RPMI7951 (cell line): ENCODE measurements at places on chromosomes 7 and 10. TPM values are rescaled to one million over a fixed set of nuclear protein-coding genes. Genes with fewer than 3 reads are reported as not detected.

Gene NEUROG3
- total RNA-seq: not detected in 2 replicates

Gene NXPH1
- not detected in 2 replicates for total RNA-seq

DNA sequence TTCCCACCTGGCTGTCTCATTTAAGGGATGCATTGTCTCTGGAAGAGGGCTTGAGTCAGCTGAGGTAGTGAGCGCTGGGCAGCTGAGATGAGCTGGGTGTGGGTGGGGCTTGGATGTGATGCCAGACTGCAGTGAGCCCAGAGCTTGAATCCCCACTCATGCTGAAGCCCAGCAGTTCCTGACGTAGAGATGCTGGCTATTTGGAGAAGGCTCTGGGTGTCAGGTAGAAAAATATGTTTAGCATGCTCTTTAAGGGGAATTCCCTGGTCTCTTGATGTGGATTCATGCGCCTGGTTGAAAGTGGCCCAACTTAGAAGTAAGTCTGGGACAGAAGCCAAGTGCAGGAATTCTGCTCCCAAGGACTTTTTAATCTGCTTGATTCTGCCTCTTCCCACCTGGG lies 241.5 kb upstream of the IGFBP3 start:
- DNase-seq: peak; percentile 67

- DNase-seq: no peak
Measured at GRCh38 chr7:142440906-142441411, 183.1 kb upstream of the PRSS58 start.

- DNase-seq: no peak
Measured at GRCh38 chr10:86733260-86733671, 23.2 kb upstream of the BMPR1A start.

- no peak for DNase-seq
Measured at GRCh38 chr10:120744040-120744439, 107.1 kb upstream of the WDR11 start.

DNA sequence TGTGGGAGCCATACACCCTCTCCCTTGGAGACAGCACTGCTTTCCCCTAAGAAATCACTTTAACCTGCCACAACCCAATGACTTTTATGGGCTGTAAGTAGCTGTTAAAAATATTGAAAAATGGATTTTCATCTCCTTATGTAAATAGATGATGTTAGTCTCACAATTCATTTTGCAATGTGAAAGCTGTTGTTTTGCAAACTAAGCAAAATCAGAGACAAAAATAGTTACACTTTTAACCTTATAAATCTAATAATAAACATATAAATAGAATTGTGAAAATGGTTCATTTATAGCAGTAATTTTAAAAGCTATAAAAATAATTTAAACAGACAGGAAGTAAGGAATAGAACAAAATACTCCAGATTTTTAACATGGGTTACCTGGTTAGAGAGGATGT lies 268.8 kb upstream of the MAGI2 start:
- no peak for DNase-seq

DNA sequence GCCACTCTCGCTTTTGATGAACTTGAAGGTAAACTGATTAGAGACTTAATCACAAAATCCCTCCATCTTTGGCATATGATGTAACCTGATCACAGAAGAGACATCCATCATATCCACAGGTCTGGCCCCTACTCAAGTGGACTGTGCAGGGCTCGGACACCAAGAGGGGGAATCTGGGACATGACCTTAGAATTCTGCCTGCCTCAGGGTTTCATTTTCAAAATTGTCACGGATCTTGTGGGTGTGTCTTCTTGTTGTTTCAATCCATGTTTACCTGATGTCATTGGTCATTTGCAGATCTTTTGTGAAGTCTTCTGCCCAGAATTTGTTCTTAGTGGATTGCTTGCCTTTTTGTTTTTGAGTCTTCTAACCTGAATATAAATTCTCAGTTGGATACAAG lies 5.9 kb upstream of the ARMS2 start:
- DNase-seq: no peak

DNA sequence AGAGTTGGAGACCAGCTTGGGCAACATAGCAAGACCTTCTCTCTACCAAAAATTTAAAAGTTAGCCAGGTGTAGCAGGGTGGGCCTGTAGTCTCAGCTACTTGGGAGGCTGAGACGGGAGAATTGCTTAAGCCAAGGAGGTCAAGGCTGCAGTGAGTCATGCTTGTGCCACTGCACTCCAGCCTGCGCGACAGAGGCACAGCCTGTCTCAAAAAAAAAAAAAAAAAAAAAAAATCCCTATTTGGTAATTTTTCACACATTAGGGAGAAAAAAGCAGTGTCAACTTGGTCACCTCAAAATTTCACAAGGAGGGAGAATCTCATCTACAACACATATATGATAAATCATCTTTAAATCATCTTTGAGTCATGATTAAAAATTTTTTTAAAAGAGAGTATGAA lies 6.4 kb upstream of the ZNF398 start:
- DNase-seq: peak; percentile 7

DNA sequence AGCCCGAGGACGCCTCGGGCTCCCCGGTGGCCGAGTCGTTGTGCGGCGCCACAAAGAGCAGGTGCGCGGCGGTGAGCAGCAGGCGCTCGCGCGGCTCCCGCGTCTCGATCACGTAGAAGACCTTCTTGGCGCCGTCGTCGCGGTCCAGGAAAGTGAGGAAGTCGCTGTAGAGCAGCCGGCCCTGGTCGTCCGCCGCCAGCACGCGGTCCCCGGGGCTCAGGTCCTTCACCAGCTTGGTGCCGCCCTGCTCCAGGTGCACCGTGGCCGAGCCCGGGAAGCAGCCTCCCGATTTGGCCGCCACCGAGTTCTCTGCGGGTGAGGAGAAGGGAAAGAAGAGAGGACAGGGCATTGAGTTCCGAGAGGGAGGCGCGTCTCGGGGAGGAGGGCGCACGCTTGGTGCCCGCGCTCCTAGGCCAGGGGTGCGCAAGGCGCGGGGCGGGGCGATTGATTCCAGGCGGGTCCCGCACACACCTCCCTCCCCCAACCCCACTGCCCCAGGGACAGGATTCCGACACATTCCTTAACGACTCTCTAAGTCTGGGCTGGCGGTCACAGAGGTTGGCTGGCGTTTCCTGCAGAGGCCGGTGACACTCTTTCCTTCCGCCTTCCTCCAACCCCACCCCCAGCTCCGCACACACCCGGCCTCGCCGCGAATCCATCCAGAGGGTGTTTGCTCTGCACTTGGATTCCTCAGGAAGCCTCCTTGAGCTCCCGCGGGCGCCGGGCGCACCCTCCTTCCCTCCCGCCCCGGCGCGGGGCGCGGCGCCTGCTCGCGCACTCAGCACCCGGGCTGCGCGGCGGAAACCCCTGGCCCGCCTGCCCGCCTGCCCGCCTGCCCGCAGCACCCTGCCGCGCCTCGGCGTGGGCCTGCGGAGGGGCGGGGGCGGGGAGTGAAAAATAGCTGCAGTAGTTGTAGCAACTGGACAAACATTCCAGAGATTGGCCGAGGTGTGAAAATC lies 8.6 kb downstream of the SHH start:
- no peak for DNase-seq

GRCh38 chr7:105596866-105597265 lies 15.6 kb upstream of the EFCAB10 start:
- DNase-seq: no peak
